SK-N-MC (cell line): ENCODE measurements at places on chromosomes 4 and X.

GRCh38 chrX:107766470-107767150 is 9.0 kb downstream of the TSC22D3 start:
- no peak for DNase-seq

DNA sequence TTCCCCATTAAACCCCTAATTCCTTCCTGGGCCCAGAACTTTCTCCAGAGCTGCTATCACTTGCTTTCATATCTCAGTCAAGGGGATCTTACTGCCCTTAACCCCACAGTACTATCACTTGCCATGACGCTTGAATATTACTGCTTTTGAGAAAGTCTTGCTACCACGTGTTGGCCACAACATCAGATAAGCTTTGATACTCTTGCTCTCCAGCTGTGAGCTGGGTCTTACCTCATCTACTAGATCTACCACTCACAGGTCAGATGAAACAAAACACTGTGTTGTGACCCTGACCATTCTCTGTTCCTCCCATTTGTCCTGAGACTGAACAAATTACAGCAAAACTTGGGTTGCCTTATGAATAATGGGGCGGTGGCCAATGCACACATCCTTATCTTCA is 12.1 kb upstream of the TAPT1 start:
- DNase-seq: no peak

- no peak for DNase-seq
Measured at GRCh38 chr4:119321921-119322687, at the start of gene FABP2. Gene FABP2 (minus strand): TSS chr4:119322138. CDS start chr4:119322102, 36 bp downstream.

- no peak for DNase-seq
Measured at GRCh38 chr4:16869594-16870245, 28.7 kb downstream of the LDB2 start.

GRCh38 chr4:110019153-110019552 is 106.5 kb downstream of the EGF start:
- no peak for DNase-seq

GRCh38 chr4:110636680-110637407 is 14.0 kb upstream of the PITX2 start:
- no peak for DNase-seq
